ENCODE measurements at places on chromosomes 5 and 9.

GRCh38 chr5:59249726-59250125 lies 643.8 kb downstream of the PDE4D start:
- H3K4me1 ChIP-seq = no peaks in the 10 kb centered on the region
- no peak for DNase-seq
- no peaks in the 10 kb centered on the region for H3K36me3 ChIP-seq

GRCh38 chr5:104965006-104965405 lies 1402.4 kb upstream of the NUDT12 start:
- no peak overlapping the region for H3K4me3 ChIP-seq
- no peaks in the 10 kb centered on the region for H3K36me3 ChIP-seq
- no peaks in the 10 kb centered on the region for H3K4me1 ChIP-seq
- no peak overlapping the region for H3K27ac ChIP-seq
- no peak for DNase-seq

- H3K4me3 ChIP-seq = peak overlapping the region; percentile 97
- no peaks in the 10 kb centered on the region for H3K36me3 ChIP-seq
- H3K27ac ChIP-seq = no peak overlapping the region
- no peak for DNase-seq
- H3K27me3 ChIP-seq = no peaks in the 10 kb centered on the region
Measured at GRCh38 chr9:134134949-134135342, 936 bp upstream of the WDR5 start.

GRCh38 chr5:42628821-42629220 lies 127.8 kb upstream of the CCDC152 start:
- no peak overlapping the region for H3K4me3 ChIP-seq
- H3K27ac ChIP-seq = no peak overlapping the region
- H3K36me3 ChIP-seq = no peaks in the 10 kb centered on the region
- H3K4me1 ChIP-seq = no peaks in the 10 kb centered on the region
- no peaks in the 10 kb centered on the region for H3K27me3 ChIP-seq

Measured in endothelial cell of umbilical vein (primary cell).